ENCODE measurements at places on chromosomes 2 and 18.

- DNase-seq: no peak
Observed at GRCh38 chr2:85594715-85595300, 737 bp upstream of the RNF181 start.

DNA sequence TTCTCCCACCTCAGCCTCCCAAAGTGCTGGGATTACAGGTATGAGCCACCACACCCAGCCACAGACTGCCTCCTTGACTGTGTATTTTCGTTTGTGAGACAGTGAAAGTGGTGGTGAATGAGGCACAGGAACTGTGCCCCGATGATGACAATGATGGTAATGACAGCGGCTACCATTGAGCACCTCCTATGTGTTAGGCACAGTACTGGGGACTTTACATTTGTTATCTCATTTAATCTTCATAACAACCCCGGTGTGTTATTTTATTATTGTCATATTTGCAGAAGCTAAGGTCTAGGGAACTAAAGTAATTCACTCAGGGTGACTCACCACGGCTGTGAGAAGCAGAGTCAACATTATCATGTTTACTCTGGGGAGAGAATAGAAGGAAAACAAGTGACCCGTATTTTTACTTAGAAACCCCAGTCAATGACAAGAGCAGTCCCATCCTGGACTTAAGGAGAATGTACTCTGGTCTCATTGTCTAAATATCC lies 77.6 kb upstream of the ALPP start:
- no peak for DNase-seq

- DNase-seq: no peak
Observed at GRCh38 chr2:8447610-8448221, 234.1 kb upstream of the ID2 start.

- DNase-seq: no peak
Observed at GRCh38 chr18:28735731-28736130, 558.8 kb upstream of the CDH2 start.

GRCh38 chr18:75238100-75238499 lies 27.5 kb downstream of the TSHZ1 start:
- DNase-seq: no peak
